ENCODE measurements at places on chromosomes 2 and 18.

DNA sequence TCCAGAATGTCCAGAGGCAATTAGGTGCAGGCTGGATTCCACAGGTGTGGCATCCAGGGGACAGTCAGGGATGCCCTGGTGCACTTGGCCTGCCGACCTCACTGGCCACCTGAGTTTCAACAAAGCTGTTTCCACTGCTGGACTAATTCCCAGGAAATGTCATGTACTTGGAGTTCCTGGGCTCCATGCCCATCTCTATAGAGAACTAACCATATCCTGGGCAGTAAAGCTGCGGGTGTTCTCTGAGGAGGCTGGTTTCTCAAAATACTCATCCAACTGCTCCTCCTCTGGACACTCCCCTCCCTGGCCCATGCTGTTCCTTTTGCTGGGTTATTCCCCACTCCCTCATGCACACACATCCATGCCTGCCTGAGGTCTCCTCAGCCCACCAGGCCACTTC lies 161.9 kb upstream of the SKOR2 start:
- no peak for DNase-seq

DNA sequence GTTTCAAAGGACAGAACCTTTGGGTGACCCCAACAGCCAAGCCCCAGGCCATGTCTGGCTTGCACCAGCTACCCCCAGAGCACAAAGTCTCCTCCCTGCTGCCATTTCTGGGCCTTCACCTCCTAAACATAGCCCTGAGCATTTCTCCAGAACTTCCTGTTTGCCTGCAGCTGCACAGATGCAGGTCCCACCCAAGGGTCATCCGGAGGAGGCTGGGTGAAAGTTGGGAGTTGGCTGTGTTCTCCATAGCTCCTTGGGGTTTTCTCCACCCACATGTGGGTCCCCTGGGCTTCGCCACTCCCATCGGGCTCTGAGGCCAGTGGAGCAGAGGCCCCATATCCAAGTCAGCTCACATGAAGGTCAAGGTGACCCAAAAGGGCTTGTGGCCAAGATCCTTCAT lies 4.3 kb downstream of the TNP1 start:
- no peak for DNase-seq

DNA sequence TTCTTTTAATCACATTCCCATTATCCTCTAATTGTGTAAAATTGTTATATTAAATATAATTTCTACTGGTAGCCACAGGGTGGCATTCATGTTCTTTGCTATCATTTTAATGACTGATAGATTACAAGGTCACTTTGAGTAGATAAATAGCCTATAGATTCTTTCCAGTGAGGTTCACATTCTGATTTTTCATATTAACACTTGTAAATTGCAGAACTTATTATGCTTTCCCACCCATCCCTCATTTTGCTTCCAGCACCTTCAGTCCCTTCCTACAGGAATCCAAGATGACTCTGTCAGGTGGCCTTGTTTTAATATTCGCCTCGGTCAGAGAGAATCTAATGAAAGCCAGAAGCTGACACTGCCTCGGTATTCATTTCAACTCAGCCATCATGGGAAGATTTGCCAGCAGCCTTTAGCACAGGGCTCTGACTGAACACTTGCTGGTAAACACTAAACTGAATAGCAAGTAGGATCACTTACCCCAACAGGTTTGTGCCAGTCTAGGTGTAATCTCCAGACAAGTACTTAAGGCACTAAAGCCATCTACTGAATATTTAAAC lies 101.2 kb upstream of the FSHR start:
- DNase-seq = no peak

DNA sequence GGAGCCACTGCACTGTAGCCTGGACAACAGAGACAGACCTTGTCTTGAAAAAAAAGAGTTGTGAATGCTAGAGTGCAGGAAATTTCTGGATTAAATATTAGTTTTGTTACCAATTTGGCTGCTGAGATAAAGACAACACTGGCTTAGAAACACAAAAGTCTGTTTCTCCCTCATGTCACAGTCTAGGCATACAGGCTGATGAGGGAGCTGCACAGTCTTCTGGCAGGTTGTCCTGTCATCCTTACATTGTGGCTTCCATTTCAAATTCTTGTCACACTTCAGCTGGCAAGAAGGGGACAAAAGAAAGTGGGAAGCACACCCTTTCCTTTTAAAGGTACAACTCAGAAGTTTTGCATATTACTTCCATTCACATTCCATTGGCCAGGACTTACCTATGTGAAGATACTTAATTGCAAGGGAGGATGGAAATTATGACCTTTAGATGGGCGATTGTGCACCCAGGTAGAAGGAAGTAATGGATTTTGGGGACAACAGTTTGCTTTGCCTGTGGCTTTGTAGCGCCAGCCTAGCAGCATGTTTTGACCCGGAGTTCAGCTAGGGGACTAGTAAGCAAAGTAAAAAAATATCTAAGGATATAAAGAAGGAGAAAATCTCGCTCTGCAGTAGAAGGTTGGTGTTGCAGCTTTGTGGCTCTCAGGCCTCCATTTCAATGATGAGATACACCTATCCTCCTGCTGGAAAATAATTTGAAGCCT lies 55.9 kb downstream of the SPATS2L start:
- DNase-seq = no peak

DNA sequence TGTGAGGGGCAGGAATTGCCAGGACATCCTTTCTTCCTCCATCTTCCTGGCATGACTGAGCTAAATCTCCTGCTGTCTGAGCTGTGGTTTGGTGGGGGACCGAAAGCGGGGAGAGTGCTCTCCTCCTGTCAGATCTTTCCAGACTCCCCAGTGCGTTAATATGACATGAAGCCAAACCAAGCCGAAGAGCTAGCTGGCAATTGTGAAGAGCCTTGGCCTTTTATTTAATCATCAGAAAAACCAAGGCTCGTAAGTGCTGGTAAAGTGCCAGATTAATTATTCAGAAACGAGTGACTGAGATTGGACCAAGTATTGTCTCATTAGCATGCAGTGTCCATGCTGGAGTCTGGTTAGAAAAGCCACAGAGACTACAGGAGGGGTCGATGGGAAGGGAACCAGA lies 14.5 kb upstream of the LRPPRC start:
- no peak for DNase-seq

DNA sequence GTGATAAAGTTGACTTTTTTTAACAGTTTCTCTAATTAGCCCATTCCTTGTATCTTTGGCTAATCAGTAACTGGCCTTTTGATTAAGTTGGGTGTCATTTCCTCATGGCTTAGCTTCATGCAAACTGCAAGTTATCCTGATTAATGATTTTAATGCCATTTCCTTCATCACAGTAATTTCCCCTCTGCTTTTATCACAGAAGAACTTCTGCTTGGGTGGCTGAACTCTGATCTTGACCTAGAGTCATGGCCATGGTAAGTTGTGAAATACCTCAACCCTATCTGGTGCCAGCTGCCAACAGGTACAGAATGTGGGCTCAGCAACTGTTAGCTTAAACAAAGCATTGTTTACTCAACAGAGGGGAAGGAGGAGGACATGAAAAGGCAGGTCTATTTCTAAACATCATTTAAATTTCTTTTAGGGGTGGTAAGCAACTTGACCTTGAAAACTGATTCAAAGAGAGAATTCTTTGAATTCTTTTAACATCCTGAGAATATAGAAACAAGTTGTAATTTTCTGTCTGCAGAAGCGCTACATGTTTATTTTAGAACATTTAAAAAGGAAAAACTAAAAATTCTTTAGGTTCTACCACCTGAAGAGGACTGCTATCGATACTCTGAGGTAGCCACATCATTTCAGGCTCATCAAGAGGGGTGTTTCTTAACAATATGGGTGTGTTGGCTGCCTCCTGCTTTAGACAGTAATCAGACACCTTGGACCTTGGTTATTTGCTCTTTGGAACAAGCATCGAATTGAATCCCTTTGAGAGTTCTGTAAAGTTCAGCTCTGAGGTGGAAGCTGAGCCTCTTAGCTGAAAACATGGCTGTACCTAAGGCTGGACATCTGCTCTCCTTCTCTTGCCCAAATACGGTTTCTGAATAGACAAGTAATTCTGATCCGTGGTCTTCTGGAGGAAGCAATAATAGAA lies 39.7 kb downstream of the ANXA4 start:
- DNase-seq = no peak

- no peak for DNase-seq
Observed at GRCh38 chr2:151553-152334, 105.4 kb upstream of the FAM110C start.

Measured in activated CD4-positive, alpha-beta T cell treated with anti-CD3 and anti-CD28 coated beads, Interleukin-2, amount 50 U/mL, for 24 hours (primary cell).